Stimulated activated CD4-positive, alpha-beta T cell treated with anti-CD3 and anti-CD28 coated beads, Interleukin-1b, Interleukin-23, amount 100 ng/mL, for 4 hours (primary cell): ENCODE measurements at places on chromosomes 2 and 18.

DNA sequence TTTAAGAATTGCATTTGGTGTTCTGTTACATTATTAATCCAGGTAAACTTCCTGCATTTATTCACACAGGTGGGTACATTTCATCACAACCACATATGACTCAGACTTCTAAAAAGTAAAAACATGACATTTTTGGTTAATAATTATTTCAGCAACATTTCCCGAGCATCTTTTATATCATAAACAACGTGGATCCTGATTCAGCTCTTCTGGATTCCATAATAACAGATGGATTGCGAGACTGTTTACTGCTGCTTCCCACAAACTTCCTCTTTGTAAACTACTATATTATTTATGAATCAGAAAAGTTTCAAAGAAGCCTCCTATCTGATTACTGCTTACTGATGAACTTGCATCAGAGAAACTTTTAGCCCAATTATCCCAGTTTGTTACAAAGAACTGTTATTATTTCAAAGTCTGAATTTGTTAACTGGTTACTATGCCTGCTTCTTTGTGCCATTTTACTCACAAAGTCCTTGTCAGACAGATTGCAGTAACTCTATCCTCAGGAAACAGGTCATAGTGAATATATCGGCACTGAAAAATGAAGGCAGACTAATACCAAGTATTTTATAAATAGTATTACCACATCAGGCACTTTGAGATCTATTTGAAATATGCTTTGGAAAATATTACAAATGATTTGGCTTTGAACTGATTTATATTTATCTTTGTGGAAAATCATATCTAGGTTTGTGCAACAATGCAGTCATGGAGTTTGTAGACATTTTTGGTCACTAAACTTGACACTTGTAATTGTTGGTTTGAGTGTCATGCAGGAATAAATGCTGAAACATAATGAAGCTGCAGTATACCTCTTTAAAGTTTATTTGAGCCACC, 511.6 kb downstream of the PLCL1 start:
- DNase-seq = no peak

DNA sequence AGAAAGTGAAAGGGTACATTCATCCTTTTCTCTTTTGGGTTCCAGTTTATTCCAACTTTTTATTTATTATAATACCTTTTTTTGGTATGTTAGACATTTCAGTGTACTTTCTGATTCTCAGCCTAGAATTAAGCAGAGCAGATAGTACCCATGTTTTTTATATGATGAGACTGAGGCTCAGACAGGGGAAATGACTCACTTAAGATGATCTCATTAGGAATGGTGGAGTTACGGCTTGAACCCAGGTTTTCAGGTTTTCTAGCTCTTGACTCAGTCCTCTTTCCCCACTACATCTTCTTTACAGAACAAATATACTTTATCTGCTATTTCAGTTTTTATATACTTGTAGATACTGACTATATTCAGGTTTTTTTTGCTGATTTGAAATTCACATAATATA, 51.7 kb upstream of the OTX1 start:
- no peak for DNase-seq

GRCh38 chr2:110101901-110102803, 13.5 kb downstream of the MALL start:
- DNase-seq = no peak

DNA sequence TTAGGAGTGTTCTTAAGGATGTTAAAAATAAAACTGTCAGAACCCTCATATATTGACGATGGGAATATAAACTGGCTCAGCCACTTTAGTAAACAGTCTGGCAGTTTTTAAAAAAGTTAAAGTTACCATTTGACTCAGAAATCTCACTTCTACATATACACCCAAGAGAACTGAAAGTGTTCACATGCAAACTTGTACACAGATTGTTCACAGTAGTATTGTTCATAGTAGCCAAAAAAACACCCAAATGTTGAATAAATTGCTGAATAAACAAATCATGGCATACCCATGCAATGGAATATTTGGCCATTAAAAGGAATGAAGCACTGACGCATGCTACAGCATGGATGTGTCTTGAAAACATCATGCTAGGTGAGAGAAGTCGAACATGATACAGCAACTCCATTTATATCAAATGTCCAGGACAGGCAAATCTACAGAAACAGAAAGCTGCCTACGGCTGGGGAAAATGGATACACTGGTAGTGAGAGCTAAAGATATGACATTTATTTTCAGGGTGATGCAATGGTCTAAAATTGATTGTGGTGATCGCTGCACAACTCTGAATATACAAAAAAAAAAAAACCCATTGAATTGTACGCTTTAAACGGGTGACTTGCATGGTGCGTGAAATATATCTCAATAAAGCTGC, 10.1 kb downstream of the RPL31 start:
- DNase-seq = no peak

DNA sequence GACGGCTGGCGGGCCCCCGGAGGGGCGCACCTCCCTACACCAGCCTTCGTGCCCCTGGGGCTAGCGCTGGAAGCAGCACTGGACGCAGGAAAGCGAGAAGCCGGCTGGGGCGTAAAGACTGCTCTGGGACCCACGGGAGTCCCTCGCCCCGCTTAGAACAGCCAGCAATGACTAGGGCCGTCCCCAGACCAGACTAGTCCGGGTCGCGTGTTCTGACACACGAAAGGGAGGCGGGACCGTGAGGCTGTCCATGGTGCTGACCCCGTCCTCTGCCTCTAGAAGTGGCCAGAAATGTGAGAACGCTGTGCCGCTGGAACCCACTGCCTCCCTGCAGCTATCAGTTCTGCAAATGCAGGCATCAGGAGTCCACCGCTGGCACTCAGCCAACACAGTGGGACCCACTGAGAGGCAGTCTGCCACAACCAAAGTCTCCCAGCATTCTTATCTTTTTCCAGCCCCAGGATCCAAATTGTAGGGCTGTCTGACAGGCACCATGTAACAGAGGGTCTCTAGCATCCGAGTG, at the start of gene UCN:
TSS of gene UCN (minus strand) at position 87 of the 523 bp plus-strand sequence. CDS start 550 bp downstream, outside the sequence.
- DNase-seq = no peak

DNA sequence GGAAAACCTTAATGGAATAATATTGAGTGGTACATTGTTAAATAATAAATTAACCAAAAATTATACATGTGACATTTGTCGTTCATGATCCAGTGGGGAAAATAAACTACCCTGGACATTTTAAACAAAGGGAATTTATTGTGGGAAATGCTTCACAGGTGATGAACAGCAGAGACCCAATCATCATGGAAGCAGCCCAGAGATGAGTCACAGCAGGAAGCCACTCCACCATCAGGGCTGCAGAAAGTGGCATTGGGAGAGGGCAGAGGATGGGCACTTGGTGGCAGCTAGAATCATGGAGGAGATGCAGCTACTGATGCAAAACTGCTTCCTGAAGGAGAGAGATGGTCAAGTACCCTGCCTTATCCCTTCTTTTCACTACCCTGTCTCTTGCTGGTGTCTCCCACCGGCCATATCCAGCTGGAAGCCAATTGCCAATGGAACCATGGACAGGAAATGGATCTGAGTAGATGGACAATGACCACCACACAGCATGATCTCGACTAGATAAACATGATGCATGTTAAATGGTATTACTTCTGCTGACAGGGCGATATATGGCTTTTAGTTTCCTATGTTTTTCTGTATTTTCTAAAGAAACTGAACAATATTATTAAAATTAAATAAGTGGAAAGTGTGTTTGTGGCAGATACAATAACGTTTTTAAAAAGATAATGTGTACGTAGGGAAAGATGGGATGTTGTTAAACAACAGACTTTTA, 139.8 kb downstream of the RPIA start:
- DNase-seq = no peak

- DNase-seq = no peak
These were observed 47.3 kb downstream of the POU3F3 start for GRCh38 chr2:104901037-104901881.

DNA sequence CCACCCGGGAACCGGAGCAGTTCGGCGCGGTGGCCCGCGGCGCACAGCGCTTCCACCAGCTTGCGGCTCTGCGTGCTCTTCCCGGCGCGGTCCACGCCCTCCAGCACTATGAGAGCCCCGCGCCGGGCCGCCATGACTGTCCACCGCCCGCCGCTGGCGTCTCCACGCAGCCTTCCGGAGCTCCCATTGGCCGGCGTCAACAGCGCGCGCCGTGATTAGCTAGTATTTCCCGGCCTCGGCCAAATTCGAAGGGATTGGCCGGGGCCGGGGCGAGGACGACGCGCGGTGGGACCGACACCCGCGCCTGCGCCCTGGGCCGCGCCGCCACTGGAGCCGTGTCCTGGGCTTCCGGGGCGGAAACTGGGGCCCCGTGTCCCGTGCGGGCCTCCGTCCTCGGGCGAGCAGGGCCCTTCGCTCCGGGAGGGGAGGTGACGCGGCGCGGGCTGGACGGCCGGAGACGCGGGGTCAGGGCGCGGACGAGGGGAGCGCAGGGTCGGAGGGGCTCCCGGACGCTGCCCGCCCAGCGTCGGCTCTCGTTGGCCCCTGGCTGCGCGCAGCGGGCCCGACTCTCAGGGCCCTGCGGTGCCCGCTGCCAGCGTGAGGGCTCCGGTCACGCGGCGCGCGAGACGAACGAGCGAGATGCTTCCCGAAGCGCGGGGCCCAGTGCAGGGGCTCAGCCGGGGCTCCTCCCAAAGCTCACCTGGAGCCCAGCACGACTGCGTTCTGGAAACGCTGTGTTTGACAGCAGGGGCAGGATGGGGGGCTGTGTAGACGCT, at the start of gene DTYMK:
TSS of gene DTYMK (minus strand) at position 166 of the 776 bp plus-strand sequence. CDS start at position 134, 32 bp downstream.
- DNase-seq = peak; percentile 89

GRCh38 chr18:33010149-33010548, 237.3 kb upstream of the KLHL14 start:
- no peak for DNase-seq

- no peak for DNase-seq
These were observed 1.4 kb downstream of the DOK6 start for GRCh38 chr18:69401972-69402532.

DNA sequence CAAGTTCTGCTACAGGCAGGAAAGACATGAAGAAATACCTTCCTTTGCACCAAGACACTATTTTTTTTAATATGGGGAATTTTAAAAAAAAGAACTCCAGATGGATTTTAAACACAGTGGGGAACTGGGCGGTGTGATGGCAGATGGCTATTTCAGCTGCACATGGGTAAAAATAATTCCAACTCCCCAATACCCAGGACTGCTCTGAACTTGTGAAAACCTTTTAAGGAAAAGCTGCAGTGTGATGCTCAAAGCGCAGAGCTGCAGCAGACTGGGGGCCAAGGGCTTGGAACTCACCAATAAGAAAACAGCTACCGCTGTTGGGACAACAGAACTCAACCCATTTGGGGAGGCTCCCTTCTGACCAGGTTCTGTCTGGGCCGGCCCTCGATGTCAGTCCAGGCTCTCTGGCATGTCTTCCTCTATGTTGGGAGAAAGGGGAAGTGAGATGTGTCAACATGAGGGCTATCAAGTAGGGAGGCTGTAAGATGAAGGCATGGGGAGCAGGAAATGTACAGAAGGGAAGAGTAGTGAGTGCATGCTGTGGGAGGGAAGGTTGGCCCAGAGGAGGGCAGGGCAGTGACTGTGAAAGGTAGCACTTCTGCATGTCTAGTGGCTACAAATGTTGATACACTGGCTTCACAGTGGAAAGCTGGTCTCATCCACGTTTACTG, 64.0 kb upstream of the SLC14A2 start:
- no peak for DNase-seq

- DNase-seq = no peak
These were observed 39.1 kb upstream of the GPR17 start for GRCh38 chr2:127606625-127607398.

GRCh38 chr2:59761966-59762365, 791.5 kb downstream of the BCL11A start:
- no peak for DNase-seq

- no peak for DNase-seq
These were observed 105.5 kb upstream of the RGPD4 start for GRCh38 chr2:107721178-107721577.

DNA sequence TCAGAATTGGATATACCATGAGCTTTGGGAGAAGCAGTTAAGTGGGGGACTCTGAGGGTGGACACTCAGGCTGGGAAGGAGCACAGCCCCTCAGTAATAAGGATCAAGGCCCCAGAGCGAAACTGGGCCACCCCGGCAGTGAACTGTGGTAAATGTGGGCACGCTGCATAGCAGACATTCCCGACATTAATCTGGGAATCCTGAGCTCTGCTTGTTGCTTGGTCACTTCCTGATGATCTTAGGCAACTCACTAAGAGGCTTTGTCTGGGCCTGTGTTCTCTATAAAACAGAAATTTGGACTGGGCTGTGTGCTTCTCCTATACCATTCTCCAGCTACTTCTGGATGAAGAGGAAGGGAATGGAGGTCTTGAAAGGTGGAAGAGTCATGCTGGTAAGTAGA, 4.8 kb downstream of the TGFBRAP1 start:
- DNase-seq = no peak

- no peak for DNase-seq
These were observed 64.0 kb downstream of the MBP start for GRCh38 chr18:77068321-77069312.

- peak; percentile 34 for DNase-seq
These were observed 48.5 kb upstream of the LYPD6B start for GRCh38 chr2:148989882-148990493.

- DNase-seq = no peak
These were observed 90.9 kb upstream of the UBXN4 start for GRCh38 chr2:135650721-135651120.

- no peak for DNase-seq
These were observed 42.7 kb upstream of the TAF1B start for GRCh38 chr2:9800639-9800974.

DNA sequence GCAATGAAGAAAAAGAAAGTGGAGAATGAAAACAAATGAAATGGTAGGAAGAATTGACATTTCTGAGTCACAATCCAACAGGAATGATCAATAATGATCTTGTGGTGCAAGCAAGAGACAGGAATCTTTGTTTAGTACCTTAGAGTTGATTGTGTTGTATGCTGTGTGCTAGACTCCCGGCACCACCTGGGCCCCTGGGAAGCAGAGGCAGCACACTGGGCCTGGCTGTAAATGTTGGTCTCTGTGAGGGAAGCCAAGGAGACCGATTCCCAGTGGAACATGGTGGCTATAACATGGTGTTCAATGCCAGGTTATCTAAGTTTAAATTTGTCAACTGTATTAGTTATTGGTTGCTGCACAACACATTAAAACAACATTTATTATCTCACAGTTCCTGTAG, 9.8 kb upstream of the CWC22 start:
- no peak for DNase-seq

DNA sequence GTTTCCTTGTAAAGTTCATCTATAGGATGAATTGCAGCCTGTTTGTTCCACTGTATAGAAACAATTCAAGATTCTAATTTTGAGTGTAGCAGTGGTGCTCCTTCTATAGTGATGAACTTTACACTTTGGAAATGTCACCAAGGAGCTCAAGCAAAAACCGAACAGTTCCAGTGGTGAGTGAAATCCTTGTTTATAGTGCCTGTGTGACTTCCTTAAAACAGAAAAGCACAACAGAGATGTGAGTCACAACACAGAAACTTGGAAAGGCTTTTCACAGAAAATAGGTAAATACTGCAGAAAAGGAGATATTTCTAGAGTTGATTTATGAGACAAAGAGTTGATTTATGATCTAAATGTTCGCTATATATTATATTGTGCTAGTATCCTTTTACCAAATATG, 482.0 kb downstream of the PTPRM start:
- DNase-seq = no peak

- no peak for DNase-seq
These were observed 15.8 kb downstream of the C18orf63 start for GRCh38 chr18:74331404-74331803.

- no peak for DNase-seq
These were observed 260.2 kb upstream of the SESTD1 start for GRCh38 chr2:179524809-179525339.
